ENCODE measurements at places on chromosomes 12 and 14.

DNA sequence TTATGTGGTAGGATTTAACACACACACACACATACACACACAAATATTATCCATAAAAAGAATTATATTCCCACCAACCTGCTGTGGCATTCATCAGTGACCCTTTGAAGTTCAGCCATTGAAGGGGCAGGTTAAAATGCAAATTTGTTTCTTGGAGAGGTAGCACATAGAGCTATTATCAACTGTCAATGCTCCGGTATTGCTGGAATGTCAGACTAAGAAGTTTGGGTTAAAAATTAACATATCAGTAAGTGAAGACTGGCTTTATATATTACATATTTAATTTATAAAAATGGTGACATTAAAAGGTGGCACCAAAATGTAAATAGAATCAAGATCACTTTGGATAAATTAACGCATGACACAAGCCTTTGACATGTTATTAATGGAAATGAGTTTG lies 207.3 kb downstream of the DAD1 start:
- DNase-seq: no peak

DNA sequence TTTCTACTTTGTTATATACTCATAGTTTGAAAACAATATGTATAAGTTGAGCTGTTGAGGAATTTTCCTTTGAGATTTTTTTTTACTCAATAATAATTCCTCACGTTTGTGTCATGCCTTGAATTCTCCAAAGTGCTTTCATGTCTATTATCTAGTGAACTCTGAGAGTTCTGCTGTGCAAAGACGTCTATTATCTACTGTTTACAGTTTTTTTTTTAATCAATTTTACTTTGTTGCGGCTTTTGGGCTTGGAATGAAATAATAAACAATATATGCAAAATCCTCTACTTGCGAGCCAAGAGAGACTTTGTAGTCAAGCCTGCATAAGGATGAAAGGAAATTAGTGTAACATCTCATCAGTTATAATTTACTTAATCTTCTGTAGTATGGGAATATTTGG lies 107.2 kb upstream of the FRMD6 start:
- no peak for DNase-seq

DNA sequence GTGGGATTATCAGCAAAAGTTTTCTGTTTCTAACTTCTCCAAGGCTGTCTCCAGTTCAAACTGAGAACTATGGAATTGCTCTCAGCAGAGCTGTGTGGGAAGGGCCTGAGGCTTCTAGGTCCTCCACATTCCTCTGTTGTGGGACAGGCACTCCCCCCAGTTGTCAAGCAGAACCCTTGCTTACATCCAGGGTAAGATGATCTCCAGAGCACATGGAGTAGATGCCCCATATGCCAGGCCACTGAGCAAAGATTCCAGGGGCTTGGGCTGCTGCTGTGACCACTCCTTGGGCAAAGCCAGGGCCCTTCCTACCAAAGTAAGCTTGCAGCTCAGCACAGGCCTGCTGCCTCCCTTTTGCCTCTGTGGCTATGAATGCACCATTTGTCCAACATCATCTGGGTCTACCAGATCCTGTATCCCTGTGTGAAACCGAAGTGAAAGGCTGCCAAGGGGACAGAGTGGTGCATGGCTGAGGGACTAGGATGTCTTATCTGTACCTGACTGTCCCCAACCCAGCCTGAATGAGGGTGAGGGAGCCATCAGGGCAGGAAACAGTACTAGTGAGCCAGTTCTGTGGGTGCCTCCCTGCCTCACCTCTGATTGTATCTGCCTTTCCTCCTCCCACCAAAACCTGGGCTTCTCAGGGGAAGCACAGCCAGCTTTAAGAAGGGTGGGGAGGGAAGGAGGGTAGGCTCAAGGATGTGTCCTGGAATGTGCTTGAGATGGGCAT lies 13.1 kb upstream of the ESPL1 start:
- DNase-seq: no peak

- DNase-seq: no peak
Measured at GRCh38 chr14:96802963-96803362, 5.8 kb downstream of the VRK1 start.

DNA sequence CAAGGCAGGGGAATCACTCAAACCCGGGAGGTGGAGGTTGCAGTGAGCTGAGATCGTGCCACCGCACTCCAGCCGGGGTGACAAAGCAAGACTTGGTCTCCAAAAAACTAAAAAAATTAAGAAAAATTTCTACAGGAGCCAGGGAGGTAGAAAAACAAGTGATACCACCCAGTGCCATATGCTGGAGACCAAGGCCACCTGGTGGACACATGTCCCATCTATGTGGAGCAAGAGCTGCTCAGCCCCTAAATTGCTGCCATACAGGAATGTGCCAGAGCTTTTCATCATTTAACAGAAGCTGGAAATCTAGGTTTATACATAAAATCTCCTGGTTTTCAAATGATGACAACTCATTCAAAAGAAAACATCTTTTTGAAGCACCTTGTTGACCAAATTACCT lies 61.4 kb upstream of the ELK3 start:
- DNase-seq: peak; percentile 27

GRCh38 chr14:94945615-94946014 lies 175.7 kb upstream of the GSC start:
- no peak for DNase-seq

DNA sequence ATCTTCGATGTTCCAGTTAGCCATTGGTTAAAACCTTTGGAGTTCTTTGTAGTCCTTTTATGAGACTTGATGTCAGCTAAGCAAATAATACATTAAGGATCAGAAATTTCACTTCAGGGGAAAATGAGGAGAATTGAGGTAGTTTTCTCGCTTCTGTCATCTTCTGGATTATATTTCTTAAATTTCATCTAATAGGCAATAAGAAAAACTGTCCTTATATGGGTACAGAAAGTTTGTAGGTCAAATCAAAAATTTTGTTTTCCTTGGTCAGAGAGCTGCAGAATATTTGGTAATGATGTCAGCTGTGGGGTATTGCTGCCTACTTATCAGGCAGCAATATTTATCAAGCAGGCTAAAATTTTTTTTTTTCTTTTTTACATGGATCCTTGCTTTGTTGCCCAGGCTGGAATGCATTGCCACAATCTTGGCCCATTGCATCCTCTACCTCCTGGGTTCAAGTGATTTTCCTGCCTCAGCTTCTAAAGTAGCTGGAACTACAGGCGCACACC lies 37.1 kb downstream of the RIMKLB start:
- DNase-seq: no peak

GRCh38 chr12:31756977-31757420 lies 28.2 kb upstream of the AMN1 start:
- no peak for DNase-seq

DNA sequence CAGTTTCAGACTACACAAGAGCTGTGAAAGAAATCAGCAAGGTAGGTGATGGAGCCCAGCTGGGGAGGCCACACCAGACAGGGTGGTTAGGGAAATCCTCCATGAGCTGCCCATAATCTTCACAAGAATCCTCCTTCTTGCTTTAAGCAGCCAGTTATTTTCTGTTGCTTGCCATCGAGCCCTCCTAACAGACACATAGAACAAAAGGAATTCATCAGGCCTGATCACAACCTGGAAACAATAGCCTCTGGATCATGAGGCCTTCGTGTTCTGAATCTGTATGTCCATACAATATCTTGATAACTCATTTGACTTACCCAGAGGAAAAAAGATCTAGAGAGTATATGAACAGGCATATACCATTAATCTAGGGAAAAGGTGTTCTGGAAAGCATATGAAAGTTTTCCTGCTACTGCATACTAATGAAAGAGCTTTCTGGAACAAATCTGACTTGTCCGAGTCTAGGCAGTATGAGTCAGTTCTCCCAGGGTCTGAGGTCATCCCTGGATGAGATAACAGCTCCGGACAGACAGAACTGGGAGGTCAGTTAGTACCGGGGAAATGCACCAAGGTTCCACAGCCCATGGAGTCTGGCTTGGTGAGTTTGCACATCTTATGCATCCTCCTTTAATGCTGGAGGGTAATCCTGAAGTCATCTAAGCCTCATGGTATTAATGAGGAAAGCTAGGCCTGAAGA lies 52.8 kb upstream of the ELK3 start:
- no peak for DNase-seq

- no peak for DNase-seq
Measured at GRCh38 chr12:84375449-84376170, 537.0 kb downstream of the SLC6A15 start.

GRCh38 chr12:16346958-16347357 lies 487 bp upstream of the MGST1 start:
- no peak for DNase-seq

GRCh38 chr12:24814379-24815113 lies 134.4 kb downstream of the BCAT1 start:
- DNase-seq: no peak

GRCh38 chr12:7293670-7294069 lies 10.2 kb upstream of the ACSM4 start:
- no peak for DNase-seq

GRCh38 chr12:125178222-125178621 lies 113.0 kb downstream of the AACS start:
- no peak for DNase-seq

DNA sequence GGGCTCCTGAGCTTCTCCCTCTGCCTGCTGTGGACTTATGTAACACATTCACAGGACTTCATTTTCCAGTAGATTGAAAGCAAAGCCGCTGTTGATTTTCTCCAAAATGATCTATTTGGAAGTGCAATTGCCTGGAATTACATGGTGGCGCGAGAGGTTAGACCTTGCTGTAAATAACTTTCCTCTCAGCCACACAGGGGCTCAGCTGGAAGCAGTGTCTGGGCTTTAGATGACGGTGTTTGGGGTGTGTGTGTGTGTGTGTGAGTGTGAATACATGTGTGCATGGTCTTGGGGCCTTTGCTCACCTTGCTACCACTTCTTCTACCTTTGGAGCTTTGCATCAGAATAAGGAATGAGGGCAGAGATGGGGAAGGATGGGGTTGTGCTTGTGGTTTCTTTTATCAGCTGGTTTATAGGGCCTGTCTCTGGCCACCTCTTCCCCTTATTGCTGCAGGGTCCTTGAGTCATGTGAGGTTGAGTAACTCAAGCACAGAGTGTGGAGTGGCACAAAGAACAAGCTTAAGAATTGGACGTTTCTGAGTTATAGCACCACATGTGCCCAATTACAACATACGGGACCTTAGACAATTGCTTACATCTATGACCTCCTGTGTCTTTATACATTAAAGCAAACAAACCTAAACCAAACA lies 280.6 kb downstream of the NRXN3 start:
- no peak for DNase-seq

DNA sequence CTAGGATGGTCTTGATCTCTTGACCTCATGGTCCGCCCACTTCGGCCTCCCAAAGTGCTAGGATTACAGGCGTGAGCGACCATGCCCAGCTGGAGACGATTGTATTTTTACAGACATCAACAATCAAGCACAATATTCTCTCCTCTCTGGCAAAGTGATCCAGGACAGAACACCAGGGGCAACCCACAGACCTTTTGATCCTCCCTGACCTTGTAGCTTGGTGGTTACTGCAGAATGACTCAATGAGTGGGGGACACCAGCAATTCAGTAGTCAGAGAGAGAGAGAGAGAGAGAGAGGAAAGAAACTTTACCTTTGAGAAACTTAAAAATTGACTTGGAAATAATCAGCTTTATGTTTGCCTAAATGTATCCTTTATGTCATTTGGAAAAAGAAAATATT lies 51.2 kb downstream of the DRAM1 start:
- no peak for DNase-seq

DNA sequence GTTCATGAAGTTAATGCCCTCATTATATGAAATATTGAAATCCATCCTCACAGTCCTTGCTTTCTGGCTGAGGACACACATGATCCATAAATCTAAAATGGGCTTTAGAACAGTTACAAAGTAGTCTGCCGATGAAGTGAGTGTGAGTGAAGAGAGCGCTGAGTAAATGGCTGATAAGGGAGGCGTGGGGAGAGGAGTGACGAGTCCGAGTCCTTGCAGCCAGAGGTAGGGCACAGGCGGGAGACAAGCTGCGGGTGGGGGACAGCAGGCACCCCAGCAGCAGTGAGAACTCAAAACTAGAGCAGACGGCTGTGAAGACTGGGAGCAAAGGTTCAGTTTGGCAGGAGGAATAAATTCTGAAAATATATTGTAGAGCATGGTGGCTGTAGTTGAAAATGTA lies 140.1 kb upstream of the ATP2B1 start:
- DNase-seq: no peak

GRCh38 chr14:35932136-35932535 lies 106.0 kb downstream of the BRMS1L start:
- DNase-seq: no peak

All from T-helper 1 cell (primary cell).